ENCODE measurements at places on chromosomes 5 and 9.

DNA sequence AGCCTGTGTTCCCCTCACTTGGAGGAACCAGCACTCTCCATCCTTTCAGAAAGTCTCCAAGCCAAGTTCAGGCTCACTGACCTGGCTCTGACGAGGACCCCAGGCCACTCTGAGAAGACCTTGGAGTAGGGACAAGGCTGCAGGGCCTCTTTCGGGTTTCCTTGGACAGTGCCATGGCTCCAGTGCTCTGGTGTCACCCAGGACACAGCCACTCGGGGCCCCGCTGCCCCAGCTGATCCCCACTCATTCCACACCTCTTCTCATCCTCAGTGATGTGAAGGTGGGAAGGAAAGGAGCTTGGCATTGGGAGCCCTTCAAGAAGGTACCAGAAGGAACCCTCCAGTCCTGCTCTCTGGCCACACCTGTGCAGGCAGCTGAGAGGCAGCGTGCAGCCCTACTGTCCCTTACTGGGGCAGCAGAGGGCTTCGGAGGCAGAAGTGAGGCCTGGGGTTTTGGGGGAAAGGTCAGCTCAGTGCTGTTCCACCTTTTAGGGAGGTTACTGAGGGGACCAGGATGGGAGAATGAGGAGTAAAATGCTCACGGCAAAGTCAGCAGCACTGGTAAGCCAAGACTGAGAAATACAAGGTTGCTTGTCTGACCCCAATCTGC is 4.7 kb upstream of the NUP214 start:
- DNase-seq: no peak

DNA sequence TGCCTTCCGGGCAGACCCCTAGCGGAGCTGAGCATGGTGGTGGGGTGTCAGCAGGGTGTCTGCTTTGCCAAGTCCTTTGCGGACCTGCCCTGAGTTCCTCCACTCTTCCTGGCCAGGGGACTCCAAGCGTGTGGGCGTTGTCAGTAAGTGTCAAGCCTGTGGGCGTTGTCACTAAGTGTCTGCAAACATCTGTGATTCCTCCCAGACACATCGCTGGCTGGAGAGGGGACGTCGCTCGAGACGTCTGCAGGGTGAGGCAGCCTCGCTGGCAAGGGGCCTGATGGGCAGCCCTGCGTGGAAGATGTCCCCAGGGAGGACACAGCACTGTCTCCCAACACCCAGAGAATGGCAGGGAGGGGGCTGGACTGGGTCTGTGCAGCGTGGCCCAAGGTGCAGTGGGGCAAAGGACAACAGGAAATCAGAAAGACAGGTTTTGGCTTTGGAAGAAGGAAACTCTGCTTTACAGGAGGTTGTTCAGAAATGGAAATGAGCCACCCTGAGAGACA is 28.8 kb downstream of the ADAMTSL2 start:
- no peak for DNase-seq

- DNase-seq: no peak
Measured at GRCh38 chr5:54975701-54976100, 9.7 kb downstream of the ESM1 start.

DNA sequence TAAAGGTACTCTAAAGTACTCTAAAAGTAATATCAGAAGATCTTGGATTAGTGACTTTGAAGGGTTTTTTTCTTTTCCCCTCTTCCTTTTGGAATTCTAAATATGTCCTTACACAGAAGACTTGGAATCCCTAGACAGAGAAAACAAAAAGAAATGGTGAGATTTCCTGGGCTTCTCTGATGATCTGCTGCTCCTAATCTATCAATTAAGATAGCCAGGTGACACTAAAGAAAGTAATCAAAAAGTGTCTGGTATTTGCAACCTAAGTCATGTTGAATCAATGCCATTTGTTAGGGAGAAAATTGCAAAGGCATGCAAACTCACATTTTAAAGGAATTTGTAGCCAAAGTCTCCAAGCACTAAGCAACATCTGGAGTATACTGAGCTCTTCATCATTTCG is 29.5 kb upstream of the MYO10 start:
- DNase-seq: no peak

- no peak for DNase-seq
Measured at GRCh38 chr5:165538065-165538464, 2032.6 kb downstream of the MAT2B start.

- peak; percentile 68 for DNase-seq
Measured at GRCh38 chr9:21993893-21994555, at the start of gene CDKN2A. Gene CDKN2A, minus strand, starts transcription at chr9:21994392.

DNA sequence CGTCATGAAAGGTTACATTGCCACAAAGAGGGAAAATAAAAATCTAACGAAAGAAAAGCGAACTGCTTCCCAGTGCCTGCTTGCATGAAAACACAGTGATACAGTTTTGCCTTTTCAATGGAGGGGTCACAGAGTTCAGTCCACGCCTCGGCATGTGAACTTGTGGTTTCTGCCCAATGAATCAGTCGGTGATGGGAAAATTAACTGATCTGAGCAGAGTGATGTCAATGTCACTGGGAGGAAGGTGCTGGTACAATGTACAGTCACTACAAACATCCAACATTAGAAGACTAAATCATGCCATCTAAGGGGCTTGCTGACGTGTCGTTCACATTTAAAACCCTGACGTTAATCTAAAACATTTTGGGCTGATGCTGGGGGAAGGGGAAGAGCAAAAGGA is 151.8 kb upstream of the MSX2 start:
- no peak for DNase-seq

DNA sequence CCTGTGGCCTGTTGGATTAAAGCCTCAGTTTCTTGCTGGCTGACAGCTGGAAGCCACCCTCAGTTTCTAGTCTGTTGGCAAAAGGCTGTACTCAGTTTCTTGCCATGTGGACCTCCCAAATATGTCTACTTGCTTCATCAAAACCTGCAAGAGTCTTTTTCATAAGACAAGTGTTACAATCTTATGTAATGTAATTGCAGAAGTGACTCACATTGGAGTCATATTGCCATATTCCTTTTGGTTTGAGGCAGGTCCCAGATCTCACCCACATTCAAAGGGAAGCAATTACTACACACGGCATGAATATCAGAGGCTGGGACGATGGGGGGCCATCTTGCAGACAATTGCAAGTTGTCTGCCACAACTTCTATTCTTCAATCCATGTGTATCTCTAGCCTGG is 286.7 kb upstream of the IL12B start:
- peak; percentile 4 for DNase-seq

DNA sequence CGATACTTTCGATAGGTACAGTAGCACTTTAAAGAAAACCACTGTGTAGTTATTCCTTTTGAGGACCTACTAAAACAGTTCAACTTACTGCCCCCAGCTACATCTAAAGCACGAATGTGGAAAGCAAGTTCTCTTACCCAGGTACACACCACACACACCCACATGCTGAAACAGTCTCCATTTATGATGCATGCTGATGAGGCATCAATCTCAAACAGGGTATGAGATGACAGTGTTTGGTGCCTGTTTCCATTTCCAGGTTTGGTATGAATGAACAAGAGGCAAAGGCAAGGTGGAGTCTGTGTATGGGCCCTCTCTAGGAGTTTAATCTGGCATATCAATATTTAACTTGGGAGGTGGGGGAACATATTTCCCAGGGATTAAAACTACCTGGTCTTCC is 13.9 kb downstream of the HMGXB3 start:
- no peak for DNase-seq

GRCh38 chr5:143101121-143101520 is 302.4 kb downstream of the NR3C1 start:
- no peak for DNase-seq

DNA sequence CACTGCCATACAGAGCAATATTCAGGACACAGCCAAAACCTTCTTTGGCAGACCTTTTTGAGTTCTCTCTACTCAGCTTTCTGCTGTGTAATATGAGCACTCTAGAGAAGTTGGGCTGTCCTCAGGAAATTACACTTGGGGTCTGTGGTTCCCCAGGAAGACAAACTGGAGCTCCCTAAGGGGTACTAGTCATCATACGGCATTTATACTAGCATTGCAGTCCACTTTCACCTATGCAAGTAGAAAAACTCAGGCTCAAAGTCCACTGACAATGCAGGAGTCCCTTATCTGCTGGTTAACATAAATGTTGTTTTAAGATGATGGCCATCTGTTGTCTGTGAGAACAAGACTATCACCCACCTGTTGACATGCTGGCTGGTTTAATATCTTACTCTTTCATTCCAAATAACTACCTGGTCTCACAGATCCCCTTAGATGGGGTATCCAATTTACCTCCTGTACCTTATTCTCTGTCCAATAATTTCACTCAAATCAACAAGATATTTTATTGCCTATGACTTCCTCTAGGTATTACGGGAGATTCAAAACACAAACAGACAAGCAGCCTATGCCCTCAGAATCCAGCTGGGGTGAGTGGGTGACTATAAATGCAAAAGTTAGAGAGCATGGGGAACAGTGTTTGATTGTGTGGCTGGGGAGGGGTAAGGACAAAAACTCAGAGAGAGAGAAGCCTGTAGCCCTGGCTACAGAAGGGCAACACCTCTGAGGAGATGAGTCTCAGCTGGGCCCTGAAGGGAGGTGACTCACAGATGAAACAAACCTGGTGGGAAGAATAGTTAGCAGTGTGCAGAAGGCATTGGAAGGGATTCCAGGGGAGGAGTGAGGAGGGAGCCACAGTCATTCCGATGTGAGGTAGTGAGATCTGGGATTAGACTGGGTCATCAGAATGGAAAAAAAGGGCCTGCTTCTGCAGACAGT is 10.2 kb downstream of the DOCK8 start:
- peak; percentile 22 for DNase-seq

- DNase-seq: no peak
Measured at GRCh38 chr9:126527109-126527825, 86.5 kb upstream of the LMX1B start.

DNA sequence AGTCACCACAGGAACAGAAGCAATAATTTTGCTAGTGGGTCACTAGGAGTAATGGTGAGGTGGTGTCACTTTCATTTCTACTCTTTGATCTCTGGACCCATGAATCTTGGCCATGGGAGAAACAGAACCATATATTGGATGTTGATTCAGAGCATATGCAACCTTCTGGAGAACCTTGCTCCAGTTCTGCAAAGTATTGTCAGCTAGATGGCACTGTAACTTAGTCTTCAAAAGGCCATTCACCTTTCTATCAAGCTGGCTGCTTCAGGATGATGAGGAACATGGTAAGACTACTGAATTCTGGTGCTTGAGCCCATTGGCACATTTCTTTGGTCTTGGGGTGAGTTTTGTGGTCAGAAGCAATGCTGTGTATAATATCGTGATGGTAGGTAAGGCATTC is 129.1 kb upstream of the FBN2 start:
- no peak for DNase-seq

DNA sequence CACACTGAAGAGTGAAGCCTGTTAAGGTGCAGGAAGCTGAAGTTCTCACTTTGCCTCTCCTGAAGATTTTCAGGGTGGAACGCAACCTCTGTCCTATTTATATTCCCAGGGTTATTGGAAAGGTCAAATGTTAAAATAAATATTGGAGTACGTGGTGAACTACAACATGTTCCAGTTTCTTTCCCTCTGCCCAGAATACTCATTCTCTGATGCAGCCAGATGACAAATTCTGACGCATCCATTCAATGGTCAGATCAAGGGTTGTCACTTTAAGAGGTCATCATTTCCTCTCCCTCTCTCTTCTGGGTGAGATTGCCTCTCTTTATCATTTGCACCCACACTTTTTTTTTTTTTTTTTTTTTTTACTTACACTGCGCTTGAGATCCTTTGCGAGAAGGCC is 277.1 kb downstream of the BRINP1 start:
- DNase-seq: no peak

- no peak for DNase-seq
Measured at GRCh38 chr5:6096101-6096500, 282.2 kb downstream of the MED10 start.

- DNase-seq: no peak
Measured at GRCh38 chr5:158861366-158861765, 238.3 kb downstream of the EBF1 start.

DNA sequence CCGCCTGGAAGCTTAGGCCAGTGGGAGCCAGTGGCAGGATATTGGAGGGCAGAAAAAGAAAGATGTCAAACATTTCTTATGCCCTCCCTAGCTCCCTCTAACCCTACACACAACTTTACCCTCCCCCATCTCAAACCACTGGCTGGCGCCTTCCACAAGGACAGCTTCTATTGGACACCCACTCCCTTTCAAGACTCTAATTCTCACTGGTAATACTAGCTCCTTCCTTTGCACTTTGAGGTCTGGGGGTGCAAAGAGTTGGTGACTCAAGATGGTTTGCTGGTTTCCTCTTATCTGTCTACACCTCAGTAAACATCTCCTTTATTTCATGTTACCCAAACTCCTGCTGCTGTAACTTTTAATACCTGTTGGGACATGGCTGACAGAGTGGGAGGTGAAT is 11.6 kb upstream of the ITGA1 start:
- DNase-seq: no peak

GRCh38 chr5:76999451-76999850 is 30.8 kb upstream of the AGGF1 start:
- DNase-seq: peak; percentile 80

GRCh38 chr5:126888175-126888574 is 111.2 kb downstream of the LMNB1 start:
- no peak for DNase-seq

DNA sequence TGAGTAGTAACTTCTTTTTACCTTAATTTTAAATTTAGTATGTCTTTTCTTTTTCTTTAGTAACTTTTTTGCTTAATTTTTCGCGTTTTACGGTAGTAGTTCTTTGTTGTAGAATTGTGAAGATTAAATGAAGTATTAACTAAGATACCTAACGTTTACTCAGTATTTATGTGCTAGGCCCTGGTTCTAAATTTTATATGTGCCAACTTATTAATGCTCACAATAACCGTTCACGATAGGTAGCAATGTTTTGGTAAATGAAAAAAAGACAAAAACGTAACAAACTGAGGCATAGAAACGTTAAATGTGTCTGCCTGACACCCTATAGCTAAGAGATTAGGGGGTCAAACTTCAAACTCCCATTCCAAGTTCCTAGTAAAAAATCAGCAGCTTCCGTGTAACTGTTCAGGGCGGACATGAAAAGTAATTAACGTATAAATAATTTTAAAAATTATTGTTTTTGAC is 1.2 kb downstream of the MRPS30 start:
- DNase-seq: no peak

DNA sequence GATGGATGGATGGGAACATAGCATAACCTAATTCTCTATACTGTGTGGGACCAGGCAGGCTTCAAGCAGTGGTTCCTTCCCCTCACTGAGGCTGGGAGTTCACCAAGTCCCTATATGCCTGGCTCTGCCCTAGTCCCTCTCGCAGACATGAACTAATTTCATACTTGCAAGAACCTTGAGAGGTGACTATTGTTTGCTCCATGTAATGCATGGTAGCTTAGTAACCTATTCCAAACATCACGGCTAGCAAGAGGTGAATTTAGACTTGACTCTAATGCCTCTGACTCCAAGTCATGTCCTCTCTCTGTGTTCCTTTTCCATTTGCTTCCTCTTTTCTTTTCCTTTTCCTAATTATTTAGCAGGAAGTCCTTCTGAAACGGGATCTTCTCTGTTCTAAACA is 25.9 kb upstream of the ERMP1 start:
- DNase-seq: peak; percentile 23

GRCh38 chr9:129617167-129617566 is 3.7 kb downstream of the C9orf50 start:
- peak; percentile 42 for DNase-seq

- DNase-seq: no peak
Measured at GRCh38 chr5:94360382-94361130, 257.8 kb downstream of the KIAA0825 start.

Measured in suppressor macrophage (primary cell).